ENCODE measurements at places on chromosomes 3 and 15. TPM values are rescaled to one million over a fixed set of nuclear protein-coding genes. Genes with fewer than 3 reads are reported as not detected.

Gene EDC3
- total RNA-seq, result 54.2 TPM

Gene NR2E3
- total RNA-seq, result not detected

Gene CACNA2D2
- 0.13 TPM for total RNA-seq

Gene GOLGA8Q
- 1.6 TPM for total RNA-seq

Gene ACAD11
- total RNA-seq, result 20.7 TPM

Gene HCLS1
- total RNA-seq, result not detected

Gene CCDC39
- not detected for total RNA-seq

Gene MYRIP
- 0.62 TPM for total RNA-seq

Gene TMEM39A
- 51.5 TPM for total RNA-seq

Gene SLC9A9
- total RNA-seq, result 3.5 TPM

Gene APOD
- total RNA-seq, result 3.2 TPM

Gene THRB
- total RNA-seq, result 4.6 TPM

Gene RPL29
- total RNA-seq, result 957 TPM

Gene CHRNA3
- 0.29 TPM for total RNA-seq

Gene PROS1
- total RNA-seq, result 18.5 TPM

Gene AMT
- total RNA-seq, result 9.4 TPM

Gene ZBTB20
- 19.1 TPM for total RNA-seq

Gene ERICH6
- total RNA-seq, result 0.83 TPM

Gene CHRD
- total RNA-seq, result 2.7 TPM

Gene NFKBIZ
- total RNA-seq, result 30.1 TPM

Gene PRR23B
- total RNA-seq, result not detected

Gene RPUSD2
- 11.7 TPM for total RNA-seq

Gene PRKCI
- total RNA-seq, result 43.8 TPM

Gene GMPS
- total RNA-seq, result 60.8 TPM

Gene XCR1
- not detected for total RNA-seq

Gene BFSP2
- not detected for total RNA-seq

Gene CSPG4
- total RNA-seq, result 43.3 TPM

Gene CERS3
- total RNA-seq, result not detected

Gene ATG7
- total RNA-seq, result 45.1 TPM

Gene RLBP1
- total RNA-seq, result not detected

Gene DMXL2
- 27.4 TPM for total RNA-seq

Gene CYP8B1
- total RNA-seq, result not detected

Gene SPSB4
- 3.3 TPM for total RNA-seq

Gene CEMIP
- 445 TPM for total RNA-seq

Data from osteocyte (in vitro differentiated cells).